ENCODE measurements at places on chromosomes 3 and 15.
A peak's percentile ranks its signal among the peaks of the same experiment; 100 is the strongest.

- no peak for DNase-seq
Measured at GRCh38 chr3:154334973-154335420, 10.7 kb upstream of the DHX36 start.

- DNase-seq: no peak
Measured at GRCh38 chr3:148512648-148513047, 185.1 kb upstream of the AGTR1 start.

DNA sequence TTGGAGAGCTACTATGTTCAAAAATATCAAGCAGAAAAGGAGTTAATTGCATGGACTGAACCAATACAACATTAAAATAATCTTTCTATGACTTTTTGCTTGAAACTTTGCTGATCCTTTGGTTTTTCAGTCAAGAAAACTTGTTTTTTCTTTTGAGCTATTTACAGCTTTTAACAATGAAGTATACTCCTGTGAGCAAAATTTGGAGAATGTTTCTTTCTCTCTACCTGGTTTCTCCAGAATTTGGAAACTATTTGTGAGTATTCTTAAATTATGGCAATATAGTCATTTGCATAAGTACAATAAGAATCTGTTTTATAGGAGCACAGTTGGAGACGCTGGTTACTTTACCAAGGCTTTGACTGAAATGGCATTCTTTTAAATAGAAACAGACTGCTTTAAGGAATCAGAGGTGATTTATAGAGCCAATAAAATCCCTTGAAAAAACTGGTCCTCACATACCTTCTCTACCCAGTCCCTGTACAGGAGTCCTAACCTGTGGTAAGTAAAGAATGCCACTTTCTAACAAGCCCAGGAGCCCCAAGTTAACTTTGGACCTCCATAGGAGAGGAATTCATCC, 127.4 kb downstream of the PLCH1 start:
- DNase-seq: no peak

DNA sequence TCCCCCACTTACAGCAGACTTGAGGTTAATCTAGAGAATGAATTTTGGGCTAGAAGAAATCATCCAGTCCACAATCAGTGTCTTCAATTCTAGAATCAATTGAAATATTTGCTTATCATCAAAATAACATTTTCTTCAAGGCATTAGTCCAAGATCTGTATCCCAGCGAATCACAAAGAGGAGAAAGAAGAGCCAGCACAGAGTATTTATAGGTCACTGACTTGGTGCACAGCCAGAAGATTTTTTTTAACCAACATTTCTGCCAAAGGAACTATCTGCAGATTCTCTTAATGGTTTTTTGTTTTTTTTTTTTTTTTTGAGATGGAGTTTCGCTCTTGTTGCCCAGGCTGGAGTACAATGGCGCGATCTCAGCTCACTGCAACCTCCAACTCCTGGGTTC, 178.2 kb downstream of the TNIK start:
- no peak for DNase-seq

DNA sequence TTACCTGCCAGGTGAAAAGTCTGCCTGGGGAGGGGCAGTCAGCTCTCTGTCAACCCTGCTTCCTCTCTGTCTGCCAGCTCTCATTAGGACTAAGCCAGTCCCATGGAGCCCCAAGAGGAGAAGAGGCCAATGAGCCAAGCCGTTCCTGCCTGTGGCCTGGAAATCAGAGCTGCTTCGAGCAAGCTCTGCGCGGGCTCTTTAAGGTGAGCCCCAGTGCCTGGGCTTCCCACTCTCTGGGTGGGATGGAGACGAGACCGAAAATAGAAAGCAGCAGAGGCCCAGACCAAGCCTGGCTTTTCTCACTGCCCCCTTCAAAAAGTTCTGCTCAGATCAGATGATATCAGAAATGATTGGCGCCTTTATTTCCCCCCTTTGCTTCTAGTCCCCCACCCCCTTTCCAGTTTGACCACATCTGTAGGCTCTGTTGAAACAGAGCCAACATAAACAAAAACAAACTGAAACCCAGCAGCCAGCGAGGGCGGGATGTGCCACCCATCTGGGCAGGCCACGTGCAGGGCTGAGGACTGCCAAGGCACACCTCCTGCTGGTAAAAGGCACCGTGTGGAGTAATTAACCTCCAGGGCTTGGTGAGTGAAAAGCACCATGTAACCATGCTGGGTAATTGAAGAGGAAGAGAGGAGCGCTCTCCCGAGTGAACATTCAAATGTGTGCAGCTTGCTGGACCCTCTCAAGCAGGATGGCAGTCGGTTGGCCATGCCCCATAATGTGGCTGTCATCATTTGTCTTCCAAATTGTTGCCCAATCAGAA, 471.0 kb upstream of the PROK2 start:
- peak; percentile 76 for DNase-seq

DNA sequence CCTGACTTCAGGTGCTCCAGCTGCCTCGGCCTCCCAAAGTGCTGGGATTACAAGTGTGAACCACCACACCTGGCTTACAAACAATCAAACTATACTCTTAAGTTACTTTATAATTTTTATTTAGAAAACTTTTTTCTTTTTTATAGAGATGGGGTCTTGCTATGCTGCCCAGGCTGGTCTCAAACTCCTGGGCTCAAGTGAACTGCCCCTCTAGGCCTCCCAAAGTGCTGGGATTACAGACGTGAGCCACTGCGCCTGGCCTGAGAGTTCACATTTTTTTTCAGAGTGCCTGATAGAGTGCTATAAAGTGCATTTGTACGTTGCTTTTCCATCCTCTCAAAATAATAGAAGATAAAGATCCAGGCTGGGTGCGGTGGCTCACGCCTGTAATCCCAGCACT, 102.0 kb upstream of the TBL1XR1 start:
- no peak for DNase-seq

GRCh38 chr3:40337136-40338108, 27.9 kb downstream of the EIF1B start:
- no peak for DNase-seq

DNA sequence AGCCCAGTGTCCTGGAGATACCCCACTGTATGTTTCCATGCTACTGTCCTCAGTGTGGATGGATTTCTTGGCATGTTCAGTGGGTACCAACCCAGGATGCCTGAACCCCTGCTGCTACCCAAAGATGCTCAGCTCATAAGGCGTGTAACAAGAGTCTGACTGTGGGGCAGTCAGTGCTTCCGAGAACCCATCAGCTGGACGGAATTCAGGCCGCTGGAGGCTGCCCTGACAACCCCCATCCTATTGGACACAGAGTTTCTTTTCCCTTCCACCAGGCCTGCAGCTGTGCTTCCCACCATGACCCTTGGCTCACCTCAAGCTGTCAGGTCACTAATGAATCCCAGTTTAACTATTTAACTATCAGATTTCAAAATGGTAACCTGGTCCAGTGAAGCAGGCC, 224.1 kb upstream of the FEZF2 start:
- DNase-seq: no peak

Data from left hindlimb (tissue), 1 donor.